ENCODE measurements at places on chromosomes 13 and 19.

- DNase-seq: no peak
Measured at GRCh38 chr19:34256835-34257558, 2.6 kb downstream of the GARRE1 start.

DNA sequence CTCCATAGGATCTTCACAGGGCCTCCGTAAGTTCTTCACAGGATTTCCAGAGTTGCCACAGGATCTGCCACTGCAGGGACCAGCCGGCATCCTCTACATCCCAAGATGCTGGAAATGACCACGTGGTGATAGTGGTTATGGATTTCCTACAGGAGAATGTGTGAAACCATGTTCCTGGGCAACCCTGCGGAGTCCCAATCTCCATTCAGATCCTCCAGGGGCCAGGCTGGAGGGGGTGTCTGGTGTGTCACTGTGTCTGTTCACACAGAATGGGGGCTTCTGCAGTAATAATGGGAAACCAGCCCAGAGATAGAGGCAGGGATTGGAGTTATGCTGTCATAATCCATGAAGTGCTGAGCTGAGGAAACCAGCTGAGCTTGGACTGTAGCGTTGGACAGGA is 8.6 kb downstream of the LILRA6 start:
- no peak for DNase-seq

- DNase-seq: no peak
Measured at GRCh38 chr13:101157261-101157660, 259.0 kb downstream of the NALCN start.

- DNase-seq: peak; percentile 21
Measured at GRCh38 chr19:6021878-6022569, 44.1 kb upstream of the RANBP3 start.

- no peak for DNase-seq
Measured at GRCh38 chr13:45481688-45482087, 16.9 kb downstream of the COG3 start.

GRCh38 chr13:51729866-51730553 is 74.0 kb downstream of the DHRS12 start:
- DNase-seq: peak; percentile 44

DNA sequence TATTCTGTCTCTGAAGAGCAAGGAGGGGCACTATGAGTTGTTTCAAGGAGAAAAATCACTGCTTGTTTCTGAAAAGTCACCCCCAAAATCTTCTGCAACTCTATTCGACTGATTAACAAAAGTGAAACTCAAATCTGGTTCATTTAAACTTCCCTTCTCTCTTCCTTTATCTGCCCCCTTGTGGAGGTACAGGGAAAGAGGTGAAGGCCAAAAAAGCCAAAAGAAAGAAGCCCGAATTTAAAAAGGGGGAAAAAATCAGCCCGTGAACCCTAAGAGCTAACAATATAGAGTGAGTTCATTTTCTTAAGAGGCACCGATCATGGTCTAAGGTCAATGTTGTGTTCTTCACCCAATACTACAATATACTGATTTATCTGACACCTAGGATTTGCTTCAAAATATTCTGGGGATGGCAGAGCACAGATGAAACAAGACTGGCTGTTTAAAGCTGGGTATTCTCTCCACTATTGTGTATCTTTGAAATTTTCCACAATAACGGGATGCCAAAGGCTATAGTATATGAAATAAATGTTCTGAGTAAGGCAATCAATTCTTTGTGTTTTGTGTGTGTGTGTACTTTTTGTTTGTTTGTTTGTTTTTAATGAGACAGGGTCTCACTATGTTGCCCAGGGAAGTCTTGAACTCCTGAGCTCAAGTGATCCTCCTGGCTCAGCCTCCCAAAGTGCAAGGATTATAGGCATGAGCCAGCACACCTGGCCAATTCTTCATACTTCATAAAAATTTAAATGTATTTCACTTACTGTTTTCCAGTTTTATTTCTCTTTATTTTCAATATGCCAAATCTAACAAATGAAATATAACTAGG is 55.0 kb upstream of the EEF1AKMT1 start:
- DNase-seq: no peak

- no peak for DNase-seq
Measured at GRCh38 chr19:44990459-44990858, 10.8 kb upstream of the RELB start.

GRCh38 chr19:7692417-7693088 is 9.4 kb downstream of the FCER2 start:
- DNase-seq: no peak

DNA sequence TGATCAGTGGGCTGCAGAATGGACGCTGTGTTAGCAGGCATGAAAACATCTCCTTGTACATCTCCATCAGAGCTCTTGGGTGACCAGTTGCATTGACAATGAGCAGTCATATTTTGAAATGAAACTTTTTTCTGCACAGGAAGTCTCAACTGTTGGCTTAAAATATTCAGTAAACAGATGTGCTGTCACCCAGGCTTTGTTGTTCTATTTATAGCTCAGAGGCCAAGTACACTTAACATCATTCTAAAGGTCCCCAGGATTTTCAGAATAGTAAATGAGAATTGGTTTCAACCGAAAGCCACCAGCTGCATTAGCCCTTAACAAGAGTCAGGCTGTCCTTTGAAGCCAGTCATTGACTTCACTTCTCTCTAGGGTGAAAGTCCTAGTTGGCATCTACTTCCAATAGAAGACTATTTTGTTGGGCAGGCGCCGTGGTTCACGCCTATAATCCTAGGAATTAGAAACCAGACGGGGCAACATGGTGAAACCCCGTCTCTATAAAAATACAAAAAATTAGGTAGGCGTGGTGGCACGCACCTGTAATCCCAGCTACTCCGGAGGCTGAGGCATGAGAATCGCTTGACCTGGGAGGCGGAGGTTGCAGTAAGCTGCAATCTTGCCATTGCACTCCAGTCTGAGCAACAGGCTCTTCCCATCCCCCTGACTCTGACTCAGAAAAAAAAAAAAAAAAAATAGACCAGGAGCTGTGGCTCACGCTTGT is 7.9 kb upstream of the PDE4A start:
- no peak for DNase-seq

DNA sequence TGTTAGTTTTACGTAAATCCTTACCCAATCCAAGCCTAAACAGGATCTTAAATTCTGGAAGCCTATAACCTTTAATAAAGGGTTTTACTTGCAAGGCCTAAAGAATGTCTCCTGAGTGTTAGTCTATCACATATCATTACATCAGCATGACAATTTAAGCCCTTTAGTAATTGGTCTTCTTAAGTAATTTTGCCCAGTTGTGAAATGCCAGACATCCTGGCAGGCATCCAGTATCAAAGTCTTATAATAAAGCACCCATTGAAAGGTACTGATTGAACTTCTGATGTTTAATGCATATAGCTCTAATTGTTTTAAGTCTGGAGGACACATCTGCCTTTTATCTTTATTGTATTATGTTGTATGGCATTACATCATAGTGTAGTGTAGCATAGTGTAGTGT is 1078.9 kb downstream of the SLITRK1 start:
- DNase-seq: no peak

DNA sequence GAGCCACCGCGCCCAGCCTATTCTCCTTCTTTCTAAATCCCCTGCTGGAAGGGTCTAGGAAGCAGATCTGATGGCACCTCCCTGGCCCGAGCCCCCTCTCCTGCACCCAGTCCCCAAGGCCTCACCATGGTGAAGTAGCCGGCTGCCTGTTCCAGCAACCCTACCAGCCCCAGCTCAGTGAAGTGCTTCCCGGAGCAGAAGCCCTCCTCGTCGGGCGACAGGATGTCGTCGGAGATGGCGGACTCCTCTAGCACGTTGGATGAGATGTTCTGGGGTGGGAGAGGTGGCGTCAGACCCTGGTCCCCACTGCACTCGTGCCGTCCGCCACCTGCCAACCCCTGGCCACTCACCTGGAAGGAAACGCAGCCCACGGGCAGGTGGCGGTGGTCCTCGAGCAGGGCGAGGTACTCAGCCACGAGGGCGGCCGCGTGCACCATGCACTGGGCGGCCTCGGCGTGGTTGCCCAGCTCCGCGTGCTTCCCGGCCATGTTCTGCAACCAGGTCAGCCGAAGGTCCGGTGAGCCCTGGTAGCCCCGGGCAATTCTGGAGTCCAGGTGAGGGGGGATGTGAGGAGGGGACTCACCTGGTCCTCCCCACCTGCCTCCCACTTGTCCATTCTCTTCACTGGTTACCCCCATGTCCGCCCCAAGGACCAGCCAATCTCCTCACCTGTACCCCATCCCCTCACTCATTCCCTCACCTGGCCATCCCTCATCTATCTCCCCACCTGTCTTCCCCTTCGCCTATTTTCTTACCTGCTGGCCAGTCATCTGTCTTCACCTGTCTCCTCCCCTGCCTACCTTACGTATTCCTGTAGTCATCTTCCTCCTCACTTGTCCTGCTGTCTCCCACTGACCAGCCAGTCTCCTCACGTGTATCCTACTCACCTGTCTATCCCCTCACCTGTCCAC is 11.5 kb upstream of the KANK2 start:
- DNase-seq: no peak

DNA sequence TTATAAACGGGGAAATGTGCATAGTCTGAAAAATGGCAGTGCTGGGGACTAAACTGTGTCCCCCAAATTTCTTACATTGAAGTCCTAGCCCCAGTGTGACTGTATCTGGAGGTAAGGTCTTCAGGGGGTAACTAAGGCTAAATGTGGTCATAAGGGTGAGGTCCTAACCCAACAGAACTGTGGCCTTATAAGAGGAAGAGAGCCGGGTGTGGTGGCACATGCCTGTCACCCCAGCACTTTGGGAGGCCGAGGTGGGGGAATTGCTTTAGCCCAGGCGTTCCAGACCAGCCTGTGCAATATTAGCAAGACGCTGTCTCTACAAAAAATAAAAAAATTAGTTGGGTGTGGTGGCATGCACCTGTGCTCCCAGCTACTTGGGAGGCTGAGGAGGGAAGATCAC is 17.8 kb downstream of the PROZ start:
- DNase-seq: no peak

GRCh38 chr19:6459262-6460098 is at the start of gene SLC25A23:
SLC25A23 (minus strand) TSS chr19:6459792; CDS start chr19:6459628, 164 bp downstream.
- peak; percentile 36 for DNase-seq

DNA sequence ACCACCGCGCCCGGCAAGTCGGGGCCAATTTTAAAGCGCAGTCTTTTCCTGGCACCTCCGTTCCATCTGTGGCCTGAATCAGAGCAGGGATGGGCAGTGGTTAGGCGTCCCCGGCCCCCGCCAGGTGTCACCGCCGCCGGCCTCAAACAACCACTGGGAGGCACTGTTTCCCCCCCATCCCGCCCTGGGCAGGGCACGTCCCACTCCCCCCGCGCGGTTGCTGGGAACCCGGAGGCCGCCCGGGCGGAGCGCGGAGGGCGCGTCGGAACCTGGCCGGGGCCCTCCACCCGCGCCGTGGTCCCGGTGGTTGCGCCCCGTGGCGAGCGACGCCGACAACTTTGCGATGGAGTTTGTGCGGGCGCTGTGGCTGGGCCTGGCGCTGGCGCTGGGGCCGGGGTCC is at the start of gene GRIN3B:
Gene GRIN3B, plus strand, starts transcription at position 325 of the 400 bp plus-strand sequence. Its CDS starts 19 bp downstream, at position 344.
- DNase-seq: no peak

- DNase-seq: no peak
Measured at GRCh38 chr19:39831679-39832078, 2.3 kb downstream of the DYRK1B start.

GRCh38 chr13:83815598-83815997 is 66.7 kb downstream of the SLITRK1 start:
- DNase-seq: no peak

DNA sequence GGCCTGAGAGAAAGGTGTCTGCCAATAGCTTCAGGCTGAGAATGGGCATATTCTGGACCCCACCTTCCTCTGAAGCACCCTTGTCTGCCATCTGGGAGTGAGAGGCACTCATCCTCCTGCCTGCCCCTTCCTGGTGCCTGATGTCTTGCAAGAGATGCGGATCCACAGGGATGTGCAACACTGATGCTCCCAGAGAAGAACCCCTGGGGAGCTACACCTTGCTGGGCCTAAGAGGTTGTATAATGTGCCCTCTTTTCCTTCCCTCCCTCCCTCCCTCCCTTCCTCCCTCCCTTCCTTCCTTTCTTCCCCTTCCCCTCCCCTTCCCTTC is 34.6 kb downstream of the ADPRHL1 start:
- DNase-seq: no peak

GRCh38 chr13:106597186-106597585 is 29.2 kb upstream of the ARGLU1 start:
- DNase-seq: no peak

DNA sequence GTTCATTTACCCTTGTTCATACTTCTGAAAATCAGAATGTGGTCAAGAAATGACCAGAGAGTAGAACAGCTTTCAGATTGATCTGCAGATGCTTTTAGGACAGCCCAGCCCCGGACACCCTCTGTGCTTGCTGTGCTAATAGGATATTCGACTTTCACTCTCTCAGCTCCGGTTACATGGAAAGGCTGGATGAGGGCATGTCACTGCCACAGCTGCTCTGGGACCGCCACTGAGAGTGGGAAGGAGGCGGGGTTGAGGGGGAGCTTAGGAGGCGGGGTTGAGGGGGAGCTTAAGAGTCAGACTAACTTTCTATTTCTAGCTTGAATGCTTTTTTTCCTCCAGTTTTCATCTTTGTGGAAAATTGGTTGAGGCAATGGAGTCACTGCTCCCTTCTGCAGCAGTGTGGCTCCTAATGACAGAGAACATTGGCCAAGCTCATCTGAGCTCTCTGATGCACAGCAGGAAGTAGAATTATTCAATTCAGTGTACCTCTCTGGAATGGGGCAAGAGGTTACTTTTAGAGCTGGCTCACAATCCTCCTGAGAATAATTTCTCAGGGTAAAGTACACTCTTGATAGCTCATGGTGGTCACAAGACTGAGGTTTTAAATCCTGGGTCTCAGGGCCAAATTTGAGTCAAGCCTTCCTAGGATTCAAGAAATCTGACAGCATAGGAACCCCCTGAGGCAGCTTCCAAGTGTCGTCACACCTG is 74.6 kb upstream of the NPAS1 start:
- no peak for DNase-seq

DNA sequence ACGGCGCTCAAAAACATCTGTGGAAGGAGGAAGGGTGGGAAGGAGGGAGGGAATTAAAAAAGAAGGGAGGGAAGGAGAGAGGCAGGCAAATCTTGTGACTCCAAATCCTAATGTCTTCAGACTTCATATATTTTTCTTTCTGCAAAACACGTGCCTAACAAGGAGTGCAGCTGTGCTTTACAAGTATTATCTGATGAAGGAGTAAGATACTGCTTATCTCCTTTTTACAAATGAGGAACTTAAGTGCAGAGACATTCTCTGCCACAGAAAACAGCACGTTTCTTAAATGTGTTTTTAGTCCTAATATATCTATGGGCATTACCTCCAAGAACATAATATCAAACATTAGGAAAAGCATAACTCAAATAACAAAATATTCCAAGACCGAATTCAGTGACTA is 6.5 kb downstream of the FLT3 start:
- no peak for DNase-seq

DNA sequence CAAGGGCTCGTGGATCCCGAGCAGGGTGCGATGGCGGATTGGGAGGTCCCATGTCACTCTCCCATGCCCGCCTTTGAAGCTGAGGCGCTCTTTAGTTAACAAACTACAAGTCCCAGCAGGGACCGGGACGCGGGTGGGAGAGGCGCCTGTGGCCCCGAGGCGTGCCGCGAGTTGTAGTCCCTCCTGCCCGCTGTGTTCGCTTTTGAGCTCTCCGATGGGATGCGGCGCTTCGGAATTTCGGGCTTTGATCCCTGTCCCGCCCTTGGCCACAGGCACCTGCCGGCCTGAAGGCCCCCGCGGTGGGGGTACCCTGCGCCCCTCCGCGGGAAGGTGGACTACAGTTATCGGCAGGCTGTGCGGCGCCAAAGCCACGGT is 11.0 kb downstream of the CYTH2 start:
- DNase-seq: no peak

All from AG04450 (cell line).